ENCODE measurements at places on chromosomes 3 and 15.

DNA sequence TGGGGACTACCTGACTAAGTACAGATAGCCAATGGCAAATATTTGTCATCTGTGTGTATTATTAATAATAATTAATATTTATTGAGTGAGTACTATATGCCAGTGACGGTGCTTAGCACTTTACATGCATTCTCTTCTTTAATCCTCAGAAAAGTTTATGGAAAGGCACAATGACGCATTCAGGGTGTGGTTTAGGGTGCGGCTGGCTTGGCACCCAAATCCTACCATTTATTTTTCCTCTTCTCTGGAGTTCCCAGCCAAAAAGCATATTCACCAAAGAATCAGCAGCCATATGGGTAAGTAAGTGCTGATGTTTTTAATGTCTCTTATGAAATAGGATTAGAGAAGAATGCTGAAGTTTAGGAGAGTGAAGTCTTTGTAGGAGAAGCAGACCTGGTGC is 140.4 kb upstream of the TP63 start:
- DNase-seq, result no peak

DNA sequence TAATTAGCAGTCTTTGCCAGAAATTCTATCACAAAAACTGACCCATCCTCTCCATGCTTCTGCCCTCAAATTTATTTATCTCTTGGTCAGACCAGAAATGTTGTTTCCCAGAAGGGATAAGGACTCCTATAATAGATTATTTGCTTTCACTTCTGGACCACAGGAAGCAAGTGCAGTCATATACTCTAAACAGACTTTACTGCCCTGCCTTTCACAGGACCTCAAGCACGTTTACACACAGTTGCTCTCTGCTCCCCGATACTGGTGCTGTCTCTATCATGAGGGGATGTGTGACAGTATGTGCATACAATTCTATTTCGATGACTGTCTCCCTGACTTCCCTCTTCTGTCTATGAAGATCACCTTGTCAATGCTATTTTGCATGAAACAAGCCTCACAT is 205.5 kb upstream of the TGFBR2 start:
- DNase-seq, result peak; percentile 39

GRCh38 chr3:49727924-49728361 is 4.2 kb upstream of the GMPPB start:
- DNase-seq, result no peak

DNA sequence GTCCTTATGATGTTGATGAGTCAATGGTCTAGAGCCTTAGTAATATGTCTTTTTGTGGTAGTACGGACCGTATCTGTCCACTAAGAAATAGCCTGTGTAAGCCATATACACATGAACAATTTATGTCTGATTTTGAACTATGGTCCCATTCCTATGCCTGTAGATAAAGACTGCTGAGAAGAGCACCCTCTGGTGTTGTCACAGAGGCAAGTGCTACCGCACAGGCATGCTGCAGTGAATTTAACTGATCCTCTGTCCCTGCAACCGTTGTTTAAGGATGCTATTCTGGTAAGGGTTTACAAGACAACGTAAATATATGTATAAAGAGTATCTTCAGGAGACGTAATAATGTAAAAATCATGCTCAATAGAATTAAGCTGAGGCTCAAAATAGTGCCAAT is 170.7 kb downstream of the UBE3A start:
- no peak for DNase-seq

DNA sequence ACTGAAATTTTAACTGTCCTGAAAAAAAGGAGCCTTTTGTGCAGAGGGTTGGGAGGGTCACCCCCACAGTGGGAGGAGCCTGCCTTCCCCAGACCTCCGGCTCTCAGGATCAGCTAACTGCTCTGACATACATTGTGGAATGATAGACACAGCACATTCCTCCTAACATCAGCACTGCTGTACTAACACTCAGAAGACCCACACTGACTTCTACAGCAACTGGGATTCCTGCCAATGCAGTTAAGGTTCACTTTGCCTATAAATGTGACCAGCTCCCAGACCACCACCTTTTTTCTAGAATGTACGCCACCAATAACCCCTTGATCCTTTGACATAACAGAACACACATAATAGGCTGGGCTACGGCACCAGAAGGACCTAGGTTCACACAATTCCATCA is 3.2 kb downstream of the CPEB1 start:
- DNase-seq, result peak; percentile 12

- DNase-seq, result no peak
Observed at GRCh38 chr15:67790610-67791319, 34.5 kb upstream of the SKOR1 start.

DNA sequence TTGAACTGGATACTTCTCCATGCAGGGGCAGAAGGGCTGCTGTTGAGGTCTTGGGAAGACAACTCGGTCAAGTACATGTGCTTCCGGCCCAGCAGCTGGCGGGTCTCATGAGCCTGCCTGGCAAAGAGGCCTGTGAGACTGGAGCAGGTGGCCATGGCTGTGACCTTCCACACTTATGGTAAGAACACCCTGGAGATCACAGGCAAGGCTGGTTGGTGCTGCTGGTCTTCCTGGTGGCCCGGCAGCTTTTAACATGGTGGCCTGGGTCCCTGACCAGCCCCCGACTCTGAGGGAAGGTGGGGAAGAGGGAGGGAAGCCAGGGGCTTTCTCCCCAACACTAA is 15.4 kb downstream of the CHRD start:
- no peak for DNase-seq

GRCh38 chr3:79258479-79258878 is 509.3 kb downstream of the ROBO1 start:
- no peak for DNase-seq

- DNase-seq, result peak; percentile 30
Observed at GRCh38 chr3:72848703-72849081, 447 bp upstream of the SHQ1 start.

- DNase-seq, result no peak
Observed at GRCh38 chr15:57111002-57111401, 192.6 kb downstream of the TCF12 start.

DNA sequence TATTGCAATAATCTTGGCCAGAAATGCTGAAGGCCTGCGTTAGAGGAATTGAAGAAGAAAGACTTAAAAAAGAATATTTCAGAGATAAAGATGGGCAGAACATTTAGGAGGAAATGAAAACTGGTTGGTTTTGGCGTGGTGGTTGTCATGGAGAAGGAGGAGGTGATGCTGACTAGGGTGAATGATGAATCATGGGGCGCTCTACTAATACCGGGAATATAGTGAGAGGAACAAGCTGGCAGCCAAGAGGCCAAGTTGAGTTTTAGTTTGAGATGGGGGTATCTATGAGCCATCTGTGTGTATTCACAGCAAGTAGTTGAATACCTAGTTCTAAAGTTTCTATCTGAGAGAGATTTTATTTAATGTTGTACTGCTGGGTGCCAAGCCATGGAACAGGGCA is 6.8 kb upstream of the GAP43 start:
- DNase-seq, result no peak

DNA sequence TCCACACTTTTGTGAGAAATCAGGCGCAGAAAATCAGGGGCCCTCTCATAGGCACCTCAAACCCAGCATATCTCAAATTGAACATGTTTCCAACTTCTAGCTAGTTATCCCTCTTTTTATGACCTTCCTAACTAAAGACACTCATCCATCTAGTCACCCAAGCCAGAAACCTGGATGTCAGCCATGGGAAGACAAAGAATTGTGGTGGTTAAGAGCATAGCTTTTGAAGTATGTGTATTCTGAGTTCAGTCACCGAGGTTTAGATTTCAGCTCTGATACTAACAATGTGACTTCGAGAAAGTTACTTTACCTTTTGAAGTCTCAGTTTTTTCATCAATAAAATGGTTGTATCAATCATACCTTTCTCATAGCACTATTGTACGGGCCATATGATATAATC is 495.5 kb downstream of the NLGN1 start:
- DNase-seq, result no peak

GRCh38 chr3:14525685-14526631 is 14.2 kb downstream of the GRIP2 start:
- DNase-seq, result peak; percentile 47

DNA sequence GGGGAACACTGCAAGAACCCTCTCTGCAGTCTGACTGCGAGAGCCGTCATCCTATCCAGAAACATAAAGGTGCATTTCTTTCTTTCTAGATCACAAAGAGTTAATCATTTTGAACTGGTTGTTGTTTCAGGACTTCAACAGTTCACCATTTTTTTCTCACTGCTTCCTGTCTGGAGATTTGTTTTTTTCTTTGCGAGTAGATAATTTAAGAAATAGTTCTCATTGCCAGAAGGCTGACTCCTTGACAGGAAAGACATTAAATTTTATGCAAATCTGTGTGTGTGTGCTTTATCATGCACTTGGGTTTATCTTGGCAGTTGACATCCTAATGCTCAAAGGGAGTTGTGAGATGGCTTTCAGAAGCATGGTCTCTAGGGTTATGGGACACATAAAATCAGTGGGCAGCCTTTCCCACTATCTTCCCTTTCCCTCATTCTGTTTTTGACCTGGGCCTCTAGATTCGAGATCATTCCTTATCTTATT is 123.5 kb upstream of the TBL1XR1 start:
- peak; percentile 44 for DNase-seq

GRCh38 chr3:81521855-81522254 is 239.6 kb downstream of the GBE1 start:
- peak; percentile 4 for DNase-seq

- no peak for DNase-seq
Observed at GRCh38 chr3:16950282-16950681, 65.5 kb downstream of the PLCL2 start.

DNA sequence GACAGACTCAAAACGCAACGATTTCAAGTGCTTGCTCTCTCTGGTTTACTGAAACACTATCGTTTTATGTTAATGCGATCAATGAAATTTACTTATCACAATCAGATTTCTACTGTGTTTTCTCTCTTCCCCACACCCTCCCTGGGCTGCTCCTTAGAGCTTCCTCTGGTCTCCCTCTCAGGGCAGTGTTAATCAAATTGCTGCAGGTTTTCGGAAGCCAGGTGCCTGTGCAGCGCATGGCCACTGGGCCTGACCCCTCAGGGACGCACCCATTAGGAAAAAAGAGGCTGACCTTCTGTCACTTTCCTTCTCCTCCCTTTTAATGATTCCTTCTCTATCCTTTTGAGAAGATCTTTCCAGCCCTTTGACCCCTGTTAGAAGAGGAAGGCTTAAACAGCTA is 134.5 kb upstream of the ONECUT1 start:
- DNase-seq, result no peak

DNA sequence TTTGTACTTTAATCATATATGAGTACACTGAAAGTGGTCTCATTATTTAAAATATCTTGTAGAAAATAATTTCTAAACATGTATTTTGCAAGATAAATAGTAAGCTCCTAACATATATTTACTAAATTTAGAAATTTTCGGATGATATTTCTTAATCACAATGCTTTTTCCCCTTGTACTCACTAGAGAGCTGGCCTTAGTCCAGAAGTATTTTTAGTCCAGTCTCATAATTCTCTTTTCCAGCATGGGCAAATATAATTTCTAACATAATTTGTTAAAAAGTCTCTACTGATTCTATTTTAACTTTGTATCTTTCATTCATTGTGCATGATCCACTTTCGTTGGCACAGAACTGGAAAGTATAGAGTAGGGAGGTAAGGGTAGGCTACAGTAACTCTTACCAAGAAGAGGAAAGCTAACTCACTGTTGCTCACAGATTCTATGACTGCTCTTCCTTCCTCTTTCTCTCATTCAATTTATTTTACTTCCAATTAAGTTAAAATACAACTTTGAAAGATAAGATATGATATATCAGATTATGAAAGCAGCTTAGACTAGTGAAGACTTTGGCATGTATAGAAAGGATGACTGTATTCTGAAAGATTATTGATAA is 39.3 kb downstream of the FGF7 start:
- no peak for DNase-seq

DNA sequence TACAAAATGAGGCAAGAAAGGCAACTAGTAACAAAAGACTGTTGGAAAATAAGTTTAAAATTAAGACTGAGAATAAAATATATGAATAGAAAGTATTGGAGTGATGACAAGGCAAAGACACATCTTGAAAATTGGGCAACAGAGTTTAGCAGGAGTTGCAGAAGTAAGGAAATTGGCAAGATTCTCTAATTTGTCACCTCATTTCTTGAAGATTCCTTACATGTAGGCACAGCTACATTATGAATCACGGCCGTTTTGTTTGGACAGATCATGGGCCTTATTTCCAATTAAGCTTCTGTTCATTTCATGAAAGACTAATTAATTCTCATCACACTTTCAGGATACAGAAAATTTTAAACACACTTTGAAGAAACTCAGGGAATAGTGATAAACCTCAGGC is 170.1 kb downstream of the ROBO1 start:
- DNase-seq, result no peak

DNA sequence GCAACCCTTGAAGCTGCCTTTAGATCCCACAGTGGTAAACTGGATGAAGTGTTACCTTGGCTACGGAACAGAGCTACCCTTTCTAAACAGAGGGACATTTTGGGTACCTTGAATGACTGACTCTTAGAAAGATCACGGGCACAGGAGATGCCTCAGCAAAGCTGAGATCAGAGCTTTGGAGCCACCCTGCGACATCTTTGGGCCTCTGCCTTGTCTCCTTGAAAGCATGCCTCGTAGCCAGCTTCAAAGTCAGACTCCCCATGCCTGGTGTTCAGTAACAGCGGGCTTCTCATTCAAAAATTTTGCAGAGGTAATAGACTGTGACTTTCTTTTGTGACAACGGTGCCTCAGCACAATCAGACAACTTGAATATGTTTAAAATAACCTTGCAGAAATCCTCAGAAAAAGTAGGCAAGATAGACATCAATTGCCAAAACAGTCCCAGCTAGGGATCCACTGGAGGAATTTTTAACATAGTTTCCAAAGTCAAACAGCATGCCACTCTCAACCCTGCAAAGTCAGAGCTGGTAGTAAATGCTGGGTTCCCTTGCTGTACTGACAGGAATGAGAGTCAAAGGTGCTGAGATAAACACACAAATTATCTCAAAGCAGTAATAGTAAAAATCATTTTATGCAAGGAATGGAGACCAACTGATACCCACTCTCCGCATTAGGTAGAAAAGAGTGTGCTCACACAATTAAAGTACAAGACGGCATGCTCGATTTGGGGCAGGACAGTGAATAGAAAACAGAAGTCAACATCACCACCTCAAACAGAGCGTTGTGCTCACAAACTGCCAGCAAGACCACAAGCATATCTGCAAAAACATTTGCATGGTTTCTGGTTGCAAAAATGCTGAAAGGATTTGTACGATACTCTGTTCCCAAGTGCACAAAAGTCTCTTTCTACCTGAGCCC is 82.1 kb downstream of the MYO1E start:
- no peak for DNase-seq

DNA sequence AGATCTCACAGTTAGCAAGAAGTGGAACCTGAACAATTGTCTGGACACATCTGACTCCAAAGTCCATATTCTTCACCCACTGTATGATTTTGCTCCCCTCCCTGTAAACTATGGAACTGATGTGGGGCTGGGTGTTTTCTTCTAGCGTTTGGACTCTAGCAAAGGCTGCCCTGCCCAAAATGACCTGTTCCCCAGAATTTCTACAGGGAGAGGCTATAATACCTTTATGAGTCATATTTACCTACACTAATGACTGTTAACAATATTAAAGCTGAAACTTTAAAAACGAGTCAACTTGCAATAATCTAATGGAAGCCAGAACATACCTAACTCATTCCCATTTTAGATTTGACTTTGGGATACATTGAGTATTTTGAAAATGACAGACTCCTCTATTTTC is 531.2 kb upstream of the CFAP20DC start:
- no peak for DNase-seq
